GM04504 (cell line): ENCODE measurements at places on chromosomes 7 and 10.

DNA sequence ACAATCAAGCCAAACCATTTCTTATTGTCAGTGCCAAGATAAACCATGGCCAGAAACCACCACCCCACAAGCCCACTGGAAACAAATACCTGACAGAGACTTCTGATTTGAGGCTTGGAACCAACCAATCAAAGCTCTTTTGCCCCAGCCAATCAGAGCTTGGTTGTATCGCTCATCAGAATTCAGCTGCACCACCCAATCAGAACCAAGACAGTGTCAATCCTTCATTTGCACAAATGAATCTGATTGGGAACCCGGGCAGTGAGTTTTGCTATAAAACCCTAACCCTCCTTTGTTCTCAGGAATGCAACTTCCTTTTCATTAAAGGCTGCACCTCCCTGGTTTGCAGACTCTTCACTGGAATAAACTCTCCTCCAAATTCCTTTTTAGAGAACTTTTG, 87.4 kb downstream of the ELAPOR2 start:
- DNase-seq = no peak

GRCh38 chr7:111529507-111530355, 32.6 kb downstream of the IMMP2L start:
- DNase-seq = no peak

- no peak for DNase-seq
Measured at GRCh38 chr10:3668966-3669330, 116.1 kb downstream of the KLF6 start.

DNA sequence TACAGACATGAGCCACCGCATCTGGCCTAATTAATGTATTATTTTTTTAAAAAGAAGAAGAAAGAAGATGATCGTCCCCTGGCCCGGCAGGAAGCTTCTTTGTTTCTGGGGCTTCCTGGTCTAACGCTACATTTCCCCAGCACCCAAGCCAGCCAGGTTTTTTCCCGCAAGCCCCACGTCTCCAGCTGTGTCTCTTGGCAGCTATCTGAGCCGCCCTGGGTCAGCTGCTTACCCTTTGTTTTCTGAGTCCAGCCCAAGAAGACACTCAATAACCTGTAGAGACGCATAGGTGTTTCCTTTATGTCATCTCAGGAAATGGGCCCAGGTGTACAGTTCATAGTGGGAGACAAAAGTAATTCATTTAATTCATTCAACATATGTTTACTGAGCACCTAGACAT, 110.2 kb downstream of the MTPAP start:
- no peak for DNase-seq

DNA sequence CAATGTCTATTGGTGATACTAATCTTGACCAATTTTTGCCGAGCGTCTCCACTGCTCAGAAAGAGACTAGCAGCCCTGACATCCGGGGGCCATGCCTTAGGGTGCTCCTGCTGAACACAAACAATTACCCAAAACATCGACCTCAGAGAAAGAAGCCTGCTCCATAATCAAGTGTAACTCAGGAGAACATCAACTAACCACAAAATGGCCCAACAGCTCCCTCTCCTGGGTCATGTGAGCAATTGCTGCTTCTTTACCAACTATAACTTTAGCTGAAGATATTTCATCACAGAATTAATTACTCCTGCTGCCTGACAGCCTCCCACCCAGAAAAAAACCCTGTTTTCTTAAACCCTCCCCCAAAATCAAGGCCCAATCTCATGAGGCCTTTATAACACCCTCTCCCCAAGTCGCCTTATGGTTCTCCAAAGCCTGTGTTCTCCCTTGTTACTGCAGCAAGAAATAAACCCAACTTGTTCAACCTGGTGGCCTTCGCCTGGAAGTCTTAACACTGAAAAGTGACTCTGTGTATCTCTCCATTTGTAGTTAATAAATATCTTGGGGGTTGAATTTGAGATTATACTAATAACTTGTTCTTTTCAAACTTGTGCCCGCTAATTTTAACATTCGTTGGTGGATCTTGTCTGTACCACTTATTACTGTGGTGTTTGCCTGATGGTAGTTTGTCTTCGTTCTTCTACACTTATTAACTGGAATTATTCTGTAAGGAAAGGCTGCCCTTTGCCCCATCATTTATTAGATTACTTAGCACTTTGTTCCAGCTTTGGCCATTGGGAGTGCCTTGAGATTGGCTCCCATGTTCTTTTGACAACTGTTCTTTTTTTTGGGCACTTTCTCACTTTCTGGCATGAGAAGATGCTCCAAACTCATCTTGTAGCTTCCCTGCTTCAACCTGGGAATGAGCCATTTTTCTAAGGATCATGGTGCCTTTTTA, 21.2 kb upstream of the RAMP3 start:
- DNase-seq = peak; percentile 54
